ENCODE measurements at places on chromosomes 6 and 20. TPM values are rescaled to one million over a fixed set of nuclear protein-coding genes. Genes with fewer than 3 reads are reported as not detected.

BEND6 gene
- polyA plus RNA-seq: 0.87 TPM

NRSN1 gene
- polyA plus RNA-seq: 0.42 TPM

MCM8 gene
- polyA plus RNA-seq: 20.3 TPM

OR2J3 gene
- 0.25 TPM for polyA plus RNA-seq

SUMO4 gene
- polyA plus RNA-seq: not detected

HLA-DRB5 gene
- 43.3 TPM for polyA plus RNA-seq
